Right lobe of liver (tissue), 6 donors: ENCODE measurements at places on chromosomes 4 and X. TPM values are rescaled to one million over a fixed set of nuclear protein-coding genes. Genes with fewer than 3 reads are reported as not detected.

ASB12 gene
- total RNA-seq, result not detected

- no peak for DNase-seq
- H3K36me3 ChIP-seq, result no peaks in the 10 kb centered on the region
- H3K4me3 ChIP-seq, result no peak within 1 kb of the TSS
- no peak within 1 kb of the TSS for H3K27ac ChIP-seq
Observed at GRCh38 chrX:70176938-70177533, at the start of gene DGAT2L6. Gene DGAT2L6 (plus strand): TSS chrX:70177483. CDS start chrX:70177583, 100 bp downstream.

SRPK3 gene
- total RNA-seq, result not detected

- H3K4me1 ChIP-seq, result no peaks in the 10 kb centered on the region
- no peaks in the 10 kb centered on the region for H3K36me3 ChIP-seq
- H3K27ac ChIP-seq, result no peak overlapping the region
- no peak for DNase-seq
Observed at GRCh38 chrX:41825796-41826195, 97.6 kb downstream of the CASK start.

GRCh38 chr4:23922013-23922412, 32.2 kb upstream of the PPARGC1A start:
- peak overlapping the region; percentile 57 for H3K27ac ChIP-seq
- H3K27me3 ChIP-seq, result no peaks in the 10 kb centered on the region
- peaks cover 29% of the 10 kb centered on the region for H3K4me1 ChIP-seq
- no peaks in the 10 kb centered on the region for H3K36me3 ChIP-seq

GRCh38 chrX:77060572-77060971, 386.6 kb upstream of the FGF16 start:
- H3K4me1 ChIP-seq, result no peaks in the 10 kb centered on the region
- no peak overlapping the region for H3K4me3 ChIP-seq
- no peaks in the 10 kb centered on the region for H3K36me3 ChIP-seq
- no peaks in the 10 kb centered on the region for H3K27me3 ChIP-seq

- H3K27ac ChIP-seq, result peak overlapping the region; percentile 47
- peaks cover 51% of the 10 kb centered on the region for H3K4me1 ChIP-seq
- H3K36me3 ChIP-seq, result peaks cover 86% of the 10 kb centered on the region
- DNase-seq, result no peak
Observed at GRCh38 chr4:184776821-184777220, 42.9 kb upstream of the CENPU start.

DNA sequence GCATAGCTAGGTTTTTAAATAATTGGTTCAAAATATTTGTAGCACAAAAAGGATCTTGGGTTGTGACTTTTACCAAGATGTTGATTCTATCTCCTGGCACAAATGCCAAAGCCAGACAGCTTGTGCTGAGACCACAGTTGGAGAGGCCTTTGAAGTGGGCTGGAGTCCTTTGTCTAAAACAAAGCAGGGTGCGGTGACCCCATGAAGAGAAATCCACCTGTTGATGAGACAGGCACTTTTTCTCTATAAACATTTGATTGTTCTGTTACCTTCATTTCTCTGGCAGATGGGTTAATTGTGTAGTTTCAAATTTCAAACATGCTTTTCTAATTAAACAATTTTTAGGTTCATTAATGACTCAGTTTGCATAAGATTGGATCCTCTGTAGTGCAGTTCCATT, 56.7 kb downstream of the STOX2 start:
- no peak overlapping the region for H3K4me3 ChIP-seq
- no peaks in the 10 kb centered on the region for H3K36me3 ChIP-seq
- no peak overlapping the region for H3K27ac ChIP-seq
- no peak for DNase-seq

DNA sequence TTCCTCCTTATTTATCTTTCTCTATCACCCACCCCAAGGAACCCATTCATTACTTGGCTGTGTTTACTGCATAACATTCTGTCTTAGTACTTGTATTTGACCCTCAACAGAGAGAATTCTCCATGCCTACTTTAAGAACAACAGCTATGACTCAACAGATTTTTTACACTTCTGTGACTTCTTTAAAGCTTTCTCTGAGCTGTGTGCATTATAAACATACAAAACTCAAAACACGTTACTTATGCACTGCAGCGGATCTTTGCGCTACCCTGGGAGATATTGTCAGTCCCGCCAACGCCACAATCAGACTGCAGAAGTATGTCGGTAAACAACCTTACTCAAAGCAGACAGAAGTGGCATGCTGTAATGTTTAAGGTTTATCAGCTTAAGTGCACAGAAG, 35.1 kb downstream of the PRKX start:
- no peaks in the 10 kb centered on the region for H3K4me1 ChIP-seq
- no peak for DNase-seq
- no peak overlapping the region for H3K27ac ChIP-seq
- H3K36me3 ChIP-seq, result no peaks in the 10 kb centered on the region
- no peaks in the 10 kb centered on the region for H3K27me3 ChIP-seq

DNA sequence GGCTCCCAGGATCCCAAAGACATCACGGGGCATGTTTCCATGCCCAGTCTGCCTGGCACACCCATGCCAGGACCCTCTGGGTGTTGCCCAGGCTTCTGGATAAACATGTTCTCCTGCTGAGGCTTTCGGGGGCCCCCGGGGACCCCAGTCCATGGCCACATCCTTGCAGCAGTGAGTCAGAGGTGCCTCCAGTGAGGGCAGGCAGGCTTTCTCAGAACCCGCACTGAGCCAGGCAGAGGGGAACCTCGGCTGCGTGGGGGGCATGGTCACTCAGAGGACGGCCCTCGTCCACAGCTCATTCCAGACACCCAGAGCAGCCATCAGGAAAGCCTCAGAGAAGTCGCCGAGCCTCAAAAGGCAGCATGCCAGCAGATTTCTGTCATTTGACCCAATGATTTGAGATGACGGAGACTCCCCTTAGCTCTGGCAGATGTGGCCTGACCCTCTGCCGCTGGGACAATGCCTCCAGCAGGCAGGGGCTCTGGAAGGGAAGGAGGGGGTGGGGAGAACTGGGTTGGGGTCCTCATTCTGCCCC, 54.8 kb downstream of the PPP2R2C start:
- no peak for DNase-seq
- H3K27ac ChIP-seq, result no peak overlapping the region
- H3K4me3 ChIP-seq, result no peak overlapping the region
- H3K27me3 ChIP-seq, result no peaks in the 10 kb centered on the region

GRCh38 chr4:87901422-87901992, 68.7 kb downstream of the MEPE start:
- no peaks in the 10 kb centered on the region for H3K27me3 ChIP-seq
- DNase-seq, result no peak
- no peaks in the 10 kb centered on the region for H3K36me3 ChIP-seq
- no peak overlapping the region for H3K27ac ChIP-seq

ETDB gene
- total RNA-seq, result not detected

PCYT1B gene
- 0.04 TPM for total RNA-seq

CFAP99 gene
- total RNA-seq, result 0.27 TPM

NDNF gene
- 0.77 TPM for total RNA-seq

- no peaks in the 10 kb centered on the region for H3K4me1 ChIP-seq
- H3K36me3 ChIP-seq, result no peaks in the 10 kb centered on the region
- no peaks in the 10 kb centered on the region for H3K27me3 ChIP-seq
- no peak overlapping the region for H3K4me3 ChIP-seq
Observed at GRCh38 chrX:107880054-107880610, 54.5 kb downstream of the MID2 start.

DNA sequence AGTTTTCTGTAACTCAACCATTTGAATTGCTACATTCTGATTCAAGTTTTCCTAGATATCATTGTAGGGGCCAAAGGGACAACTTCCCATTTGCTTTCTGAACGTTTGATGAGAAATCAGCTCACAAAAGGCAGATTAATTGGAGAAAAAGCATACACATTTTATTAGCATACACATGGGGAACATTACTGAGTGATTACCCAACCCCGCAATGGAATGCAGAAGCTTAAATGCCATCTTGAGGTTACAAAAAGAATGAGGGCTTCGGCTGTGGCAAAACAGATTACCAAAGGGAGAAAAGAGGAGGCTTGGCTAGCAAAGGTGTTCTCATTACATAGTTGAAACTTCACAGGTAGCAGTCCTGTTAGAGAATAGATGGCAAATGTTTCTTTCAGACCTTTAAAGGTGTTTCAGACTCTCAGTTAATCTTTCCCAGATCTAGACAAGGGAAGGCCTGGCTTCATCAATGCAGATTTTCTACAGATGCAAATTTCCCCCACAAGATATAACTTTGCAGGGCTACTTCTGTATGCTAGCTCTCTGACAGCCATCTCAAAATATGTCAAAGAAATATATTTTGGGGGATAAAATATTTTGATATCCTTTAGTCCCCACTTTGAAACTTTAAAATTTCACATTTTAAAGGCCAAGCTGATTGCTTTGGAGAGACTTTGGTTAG, 26.5 kb upstream of the HERC6 start:
- H3K27me3 ChIP-seq, result no peaks in the 10 kb centered on the region
- no peaks in the 10 kb centered on the region for H3K4me1 ChIP-seq
- no peaks in the 10 kb centered on the region for H3K36me3 ChIP-seq
- no peak for DNase-seq
- no peak overlapping the region for H3K27ac ChIP-seq
- no peak overlapping the region for H3K4me3 ChIP-seq

CWH43 gene
- total RNA-seq, result 0.37 TPM

- DNase-seq, result no peak
- H3K36me3 ChIP-seq, result no peaks in the 10 kb centered on the region
- H3K4me3 ChIP-seq, result no peak overlapping the region
- no peak overlapping the region for H3K27ac ChIP-seq
- no peaks in the 10 kb centered on the region for H3K27me3 ChIP-seq
Observed at GRCh38 chrX:34467437-34467836, 189.6 kb downstream of the TMEM47 start.

GRCh38 chr4:144712775-144713174, 66.8 kb downstream of the HHIP start:
- H3K27me3 ChIP-seq, result no peaks in the 10 kb centered on the region
- no peaks in the 10 kb centered on the region for H3K36me3 ChIP-seq
- no peak overlapping the region for H3K4me3 ChIP-seq
- H3K27ac ChIP-seq, result no peak overlapping the region
- no peaks in the 10 kb centered on the region for H3K4me1 ChIP-seq
- no peak for DNase-seq

DNA sequence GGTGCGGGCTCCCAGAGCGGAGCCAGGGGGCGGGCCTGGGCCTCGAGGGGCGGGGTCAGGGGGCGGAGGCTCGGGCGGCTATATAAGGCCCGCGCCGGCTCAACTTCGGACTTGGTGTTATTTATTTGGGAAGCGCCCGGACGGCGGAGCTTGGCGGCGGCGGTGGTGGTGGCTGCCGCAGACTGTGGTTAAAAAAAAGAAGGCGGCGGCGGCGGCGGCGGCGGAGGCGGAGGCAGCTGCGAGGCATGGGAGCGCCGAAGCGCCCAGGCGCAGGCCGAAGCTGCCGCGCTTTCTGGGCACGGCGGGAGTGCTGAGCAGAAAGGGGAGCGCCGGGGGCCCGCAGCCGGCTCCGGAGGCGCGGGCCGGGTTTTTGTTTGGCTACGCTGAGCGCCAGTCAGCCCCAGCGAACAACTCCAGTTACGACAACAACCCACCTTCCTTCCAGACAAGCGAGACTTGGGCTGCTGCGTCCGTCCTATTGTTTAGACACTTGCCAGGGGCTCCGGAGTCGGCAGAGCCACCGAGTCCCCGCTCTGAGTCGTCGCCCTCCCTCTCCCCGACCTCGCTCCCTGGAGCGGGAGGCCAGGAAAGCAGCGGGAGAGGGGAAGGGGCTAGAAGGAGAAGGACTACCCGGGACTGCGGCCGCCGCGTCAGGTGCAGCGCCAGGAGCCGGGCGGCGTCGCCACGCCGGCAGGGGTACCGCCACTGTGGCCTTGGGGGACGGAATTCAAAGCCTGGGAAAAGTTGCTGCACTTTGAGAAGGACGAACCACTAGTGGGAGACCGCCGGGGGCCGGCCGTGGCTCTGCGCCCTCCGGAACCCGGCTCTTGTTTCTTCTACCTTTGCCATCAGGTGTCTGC, at the start of gene SLIT2:
Gene SLIT2, plus strand, starts transcription at position 110 of the 860 bp plus-strand sequence. CDS start 1,911 bp downstream, outside the sequence.
- peaks cover 7% of the 10 kb centered on the region for H3K27me3 ChIP-seq
- no peaks in the 10 kb centered on the region for H3K4me1 ChIP-seq
- H3K27ac ChIP-seq, result no peak within 1 kb of the TSS
- DNase-seq, result peak; percentile 81

DNA sequence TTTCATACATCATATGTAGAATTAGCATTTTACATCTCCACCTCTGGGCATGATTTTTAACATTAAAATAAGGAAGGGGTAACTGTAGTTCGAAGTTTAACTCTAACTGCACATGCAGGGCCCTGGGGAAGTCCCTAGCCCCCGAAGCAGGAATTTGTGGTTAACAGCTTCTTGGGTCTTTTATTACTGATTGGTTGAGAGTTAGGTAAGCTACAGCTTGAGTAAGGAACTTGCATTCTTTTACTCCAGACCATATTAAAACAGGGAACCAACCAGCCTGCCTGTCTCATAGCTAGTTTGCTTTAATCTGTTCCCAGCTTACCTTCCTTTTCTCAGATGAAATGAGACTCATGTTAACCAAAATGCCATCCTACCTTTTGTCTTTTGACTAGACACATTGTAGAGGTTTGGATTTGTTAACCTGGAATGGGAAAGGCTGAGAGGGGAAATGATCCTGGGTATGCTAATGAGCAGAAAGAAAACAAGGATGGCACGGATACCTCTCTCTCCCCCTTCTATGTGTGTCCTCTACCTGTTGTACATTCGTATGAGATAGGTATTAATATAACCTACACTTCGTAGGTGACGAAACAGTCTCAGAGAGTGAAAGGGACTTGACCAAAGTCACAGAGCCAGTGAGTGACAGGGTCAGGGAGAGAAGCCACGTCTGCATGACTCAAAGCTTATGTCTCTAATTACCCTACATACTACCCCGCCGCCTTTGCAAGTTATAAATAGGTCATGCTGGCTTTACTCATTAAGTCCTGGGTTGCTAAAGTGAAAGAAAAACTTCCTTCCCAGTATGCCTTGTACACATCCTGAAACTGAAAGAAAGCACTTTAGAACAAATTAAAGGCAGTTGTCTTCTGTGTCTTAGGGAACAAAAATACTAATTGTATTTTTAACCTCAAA, 119.5 kb upstream of the AFF2 start:
- no peaks in the 10 kb centered on the region for H3K36me3 ChIP-seq
- H3K4me1 ChIP-seq, result no peaks in the 10 kb centered on the region
- H3K4me3 ChIP-seq, result no peak overlapping the region
- DNase-seq, result no peak
- H3K27me3 ChIP-seq, result no peaks in the 10 kb centered on the region

DNA sequence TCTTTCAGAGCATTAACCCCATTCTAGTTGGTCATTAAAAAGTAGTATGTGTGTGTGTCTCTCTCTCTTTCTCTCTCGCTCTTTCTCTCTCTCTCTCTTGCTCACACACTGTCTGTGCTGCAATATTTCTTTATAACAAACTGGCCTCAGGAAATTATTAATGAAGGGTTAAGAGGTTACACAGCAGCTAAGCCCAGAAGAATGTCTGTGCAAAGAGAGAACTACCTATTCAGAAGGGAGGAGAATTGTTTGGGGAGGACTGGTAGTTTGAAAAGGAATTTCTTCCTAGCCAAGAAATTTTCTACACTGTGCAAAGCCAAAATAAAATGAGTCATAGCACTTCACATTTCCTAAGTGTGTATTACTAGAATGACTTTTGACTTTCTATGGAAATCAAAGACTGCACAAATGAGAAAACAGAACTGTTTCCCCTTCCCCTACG, 22.2 kb downstream of the PDGFC start:
- no peak overlapping the region for H3K27ac ChIP-seq
- peaks cover 40% of the 10 kb centered on the region for H3K4me1 ChIP-seq
- H3K36me3 ChIP-seq, result no peaks in the 10 kb centered on the region
- DNase-seq, result no peak
- no peak overlapping the region for H3K4me3 ChIP-seq
- no peaks in the 10 kb centered on the region for H3K27me3 ChIP-seq
